ENCODE measurements at places on chromosomes 7 and 10. TPM values are rescaled to one million over a fixed set of nuclear protein-coding genes. Genes with fewer than 3 reads are reported as not detected.

GRCh38 chr10:28790146-28790545 lies 112.8 kb downstream of the BAMBI start:
- DNase-seq, result no peak

DNA sequence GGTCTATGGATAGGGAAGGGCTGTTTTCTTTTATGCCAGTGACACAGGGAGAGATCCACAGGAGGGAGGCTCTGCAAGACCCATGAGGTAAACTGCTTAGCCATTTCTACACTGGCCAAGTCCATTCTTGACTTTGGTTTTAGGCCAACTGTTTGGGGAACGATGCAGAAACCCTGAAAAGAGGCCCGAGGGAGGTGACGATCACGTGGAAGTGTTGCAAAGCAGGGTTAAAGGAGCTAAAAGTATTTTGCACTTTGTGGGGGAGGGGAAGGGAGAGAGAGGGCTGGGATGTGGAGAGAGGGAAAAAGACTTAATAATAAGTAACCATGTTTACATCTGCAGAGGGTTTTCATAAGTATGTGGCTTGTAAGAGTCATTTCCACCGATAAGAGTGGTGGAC lies 239.7 kb downstream of the EMX2 start:
- no peak for DNase-seq

DNA sequence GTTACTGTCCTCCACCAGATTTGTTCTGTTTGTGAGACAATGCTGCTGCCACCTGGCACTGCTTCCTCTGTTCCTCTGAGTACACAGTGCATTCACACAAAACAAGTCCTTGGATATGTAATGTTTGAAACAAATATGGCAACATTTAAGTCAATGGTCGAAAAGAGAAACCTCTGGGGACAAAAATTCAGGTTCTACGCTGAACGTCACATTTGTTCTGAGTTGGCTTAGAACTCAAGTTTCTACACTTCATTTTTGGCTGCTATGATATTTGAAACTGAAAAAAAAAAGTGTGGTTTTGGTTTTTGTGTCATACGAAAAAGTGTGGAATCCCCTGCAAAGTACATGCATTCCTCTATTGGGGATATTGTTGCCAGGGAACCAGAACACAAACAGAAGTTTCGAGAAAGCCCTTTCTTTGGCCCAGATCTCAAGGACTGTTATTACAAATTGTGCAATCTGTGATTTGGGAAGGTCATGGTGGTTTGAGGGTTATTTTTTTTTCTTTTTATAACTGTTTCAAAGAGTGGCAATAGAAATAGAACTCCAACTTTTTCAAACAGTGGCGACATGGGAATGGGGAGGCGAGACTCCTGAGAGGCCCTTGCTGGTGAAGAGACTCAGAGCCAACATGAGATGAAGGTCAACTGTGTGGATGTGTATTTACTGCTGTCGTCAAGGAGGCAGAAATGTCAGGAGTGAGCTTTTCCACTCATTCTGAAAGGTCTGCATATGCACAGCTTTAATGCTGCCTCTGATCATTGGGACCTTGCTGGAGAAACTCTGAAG lies 127.5 kb downstream of the CUBN start:
- DNase-seq, result peak; percentile 89

Gene GIMAP7
- 36.1 TPM for polyA plus RNA-seq

Gene NPSR1
- not detected for polyA plus RNA-seq

Gene ENO4
- 0.07 TPM for polyA plus RNA-seq

Data from right cardiac atrium (tissue), 5 donors.